NCI-H2171 (cell line): ENCODE measurements at places on chromosomes 13 and 19.

GRCh38 chr13:44403461-44404056, 29.9 kb downstream of the SERP2 start:
- no peak for DNase-seq

- no peak for DNase-seq
These were observed 103.9 kb upstream of the DIAPH3 start for GRCh38 chr13:60267498-60268202.

- DNase-seq, result no peak
These were observed 13.4 kb upstream of the ERFL start for GRCh38 chr19:41941410-41942202.

GRCh38 chr19:46487802-46488445, 7.7 kb downstream of the PNMA8B start:
- DNase-seq, result peak; percentile 49

GRCh38 chr13:94232956-94233355, 246.5 kb downstream of the DCT start:
- DNase-seq, result no peak

GRCh38 chr19:14369399-14370168, 11.7 kb upstream of the ADGRE5 start:
- no peak for DNase-seq

GRCh38 chr19:51323481-51324166, 12.2 kb downstream of the IGLON5 start:
- no peak for DNase-seq

DNA sequence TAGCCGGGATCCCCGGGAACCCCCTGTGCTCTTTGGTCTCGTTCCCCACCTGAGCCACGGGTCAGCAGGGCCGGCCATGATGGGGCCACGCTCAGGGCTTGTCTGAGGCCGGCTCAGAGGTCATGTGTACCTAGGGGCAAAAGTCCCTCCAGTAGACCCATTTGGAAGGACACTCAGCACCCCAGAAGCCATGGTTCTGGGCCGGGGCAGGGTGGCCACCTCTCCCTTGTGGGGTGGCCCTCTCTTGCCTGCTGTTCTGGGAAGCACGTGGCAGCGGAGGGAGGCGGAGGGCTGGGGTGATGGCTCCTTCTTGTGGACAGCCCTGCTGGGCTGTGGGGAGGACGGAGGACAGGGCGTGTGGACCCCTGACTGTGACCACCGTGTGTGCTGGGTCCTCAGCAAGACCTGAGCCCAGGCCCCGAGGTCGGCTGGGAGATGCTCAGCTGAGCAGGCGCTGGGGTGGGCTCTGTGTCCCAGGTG, 6.4 kb upstream of the PEAK3 start:
- DNase-seq, result no peak

- DNase-seq, result no peak
These were observed 1647.6 kb upstream of the SPRY2 start for GRCh38 chr13:81988567-81988966.

GRCh38 chr13:52356327-52356726, 49.6 kb downstream of the THSD1 start:
- no peak for DNase-seq

GRCh38 chr13:57925250-57925649, 293.7 kb downstream of the PCDH17 start:
- DNase-seq, result no peak

DNA sequence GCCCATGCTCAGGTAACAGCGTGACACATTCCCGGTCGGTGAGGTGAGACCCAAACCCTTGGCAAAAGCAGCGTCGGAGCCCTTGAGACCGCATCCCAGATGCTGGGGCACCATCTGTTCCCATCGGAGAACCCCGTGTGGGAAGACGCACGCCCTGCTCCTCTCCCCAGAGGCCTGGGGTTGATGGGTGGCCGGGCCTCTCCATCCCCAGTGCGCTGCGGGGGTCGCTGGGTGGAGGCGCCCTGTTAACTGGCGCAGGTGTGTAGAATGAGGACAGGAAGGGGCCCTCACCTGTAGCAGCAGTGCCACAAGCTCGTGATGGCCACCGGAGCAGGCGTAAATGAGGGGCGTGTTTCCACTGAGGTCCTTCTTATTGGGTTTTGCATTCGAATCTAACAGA, 24.6 kb downstream of the PDCD5 start:
- peak; percentile 57 for DNase-seq

DNA sequence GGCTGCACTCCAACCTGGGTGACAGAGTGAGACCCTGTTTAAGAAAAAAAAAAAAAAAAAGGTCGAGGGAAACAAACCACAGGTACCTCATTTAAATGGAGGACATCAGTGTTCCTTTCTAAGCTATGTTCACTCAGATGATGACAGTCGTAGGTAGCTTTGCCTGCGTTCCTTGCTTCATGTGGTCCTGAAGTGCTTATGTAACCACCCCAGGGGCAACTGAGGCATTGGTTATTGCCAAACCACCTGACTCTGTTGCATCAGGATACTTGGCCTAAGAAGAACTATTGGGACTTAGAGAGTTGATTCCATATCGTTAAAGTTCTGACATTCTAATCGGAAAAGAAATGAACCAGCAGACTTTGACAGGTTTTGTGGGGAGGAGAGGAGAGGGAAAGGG, 51.7 kb downstream of the SPATA13 start:
- no peak for DNase-seq

DNA sequence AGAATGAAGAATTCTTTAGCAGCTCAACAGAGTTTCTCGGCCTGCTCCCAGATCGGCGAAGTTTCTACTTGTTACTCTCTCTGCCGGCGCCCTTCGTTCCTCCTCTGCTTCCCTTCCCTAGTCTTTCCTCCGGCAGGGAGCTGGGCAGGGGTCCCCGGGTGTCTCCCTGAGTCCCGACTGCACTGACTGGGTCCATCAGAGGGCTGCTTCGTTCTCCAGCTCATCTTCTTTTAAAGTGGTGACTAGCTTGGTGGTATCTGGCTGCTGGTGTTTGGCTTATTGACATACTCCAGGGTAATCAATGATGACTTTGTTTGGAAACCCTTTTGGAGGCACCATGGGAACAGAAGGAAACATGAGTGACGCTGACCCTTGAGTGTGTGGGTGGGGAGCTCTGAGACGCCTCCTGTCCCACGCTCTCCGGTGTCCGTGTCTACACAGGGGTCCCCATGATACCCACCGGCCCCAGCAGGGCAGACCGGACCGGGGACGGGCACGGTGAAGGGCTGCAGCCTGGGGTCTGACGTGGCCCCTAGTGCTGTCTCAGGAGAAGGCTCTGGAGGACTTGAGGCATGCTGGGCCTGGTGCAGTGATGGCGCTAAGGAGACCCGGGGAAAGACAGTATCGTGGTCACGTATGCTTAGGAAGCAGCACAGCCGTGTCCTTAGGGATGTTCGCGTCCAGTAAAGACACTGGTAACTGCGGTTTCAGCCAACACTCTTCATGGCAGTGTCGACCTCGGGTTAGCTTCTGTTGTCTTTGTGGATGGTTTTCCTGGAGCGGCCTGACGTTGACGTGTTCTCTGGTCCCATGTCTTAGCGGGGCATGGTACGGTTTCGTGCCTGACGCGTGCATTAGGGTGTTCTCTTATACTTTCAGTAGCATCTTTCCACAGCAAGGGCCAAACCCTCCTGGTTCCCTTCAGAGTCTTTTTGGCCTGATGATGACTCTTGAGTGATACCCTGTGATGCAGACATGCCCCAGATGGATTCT, 23.8 kb downstream of the NAXD start:
- DNase-seq, result no peak

GRCh38 chr13:23674795-23675640, 104.8 kb downstream of the TNFRSF19 start:
- DNase-seq, result no peak

DNA sequence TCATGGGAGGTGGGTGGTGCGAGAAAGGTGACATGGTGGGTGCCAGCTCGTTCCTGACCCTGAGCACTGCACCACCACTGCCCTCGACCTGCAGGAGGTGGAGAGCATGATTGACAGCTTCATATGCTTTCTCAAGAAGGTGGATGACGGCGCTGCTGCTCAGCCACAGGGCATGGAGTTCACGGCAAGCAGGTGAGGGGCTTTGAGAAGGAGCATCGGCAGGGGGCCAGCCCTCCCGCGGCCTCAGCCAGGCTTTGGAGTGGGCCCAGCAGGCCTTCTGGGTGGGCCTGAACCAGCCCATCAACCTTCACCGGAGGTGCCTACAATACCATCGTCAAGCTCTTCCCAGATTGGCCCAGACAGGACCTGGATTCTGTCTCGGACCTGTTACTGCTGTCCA, 18.9 kb upstream of the ZNF14 start:
- DNase-seq, result no peak

GRCh38 chr19:43482193-43482592, 16.8 kb upstream of the LYPD3 start:
- DNase-seq, result no peak

DNA sequence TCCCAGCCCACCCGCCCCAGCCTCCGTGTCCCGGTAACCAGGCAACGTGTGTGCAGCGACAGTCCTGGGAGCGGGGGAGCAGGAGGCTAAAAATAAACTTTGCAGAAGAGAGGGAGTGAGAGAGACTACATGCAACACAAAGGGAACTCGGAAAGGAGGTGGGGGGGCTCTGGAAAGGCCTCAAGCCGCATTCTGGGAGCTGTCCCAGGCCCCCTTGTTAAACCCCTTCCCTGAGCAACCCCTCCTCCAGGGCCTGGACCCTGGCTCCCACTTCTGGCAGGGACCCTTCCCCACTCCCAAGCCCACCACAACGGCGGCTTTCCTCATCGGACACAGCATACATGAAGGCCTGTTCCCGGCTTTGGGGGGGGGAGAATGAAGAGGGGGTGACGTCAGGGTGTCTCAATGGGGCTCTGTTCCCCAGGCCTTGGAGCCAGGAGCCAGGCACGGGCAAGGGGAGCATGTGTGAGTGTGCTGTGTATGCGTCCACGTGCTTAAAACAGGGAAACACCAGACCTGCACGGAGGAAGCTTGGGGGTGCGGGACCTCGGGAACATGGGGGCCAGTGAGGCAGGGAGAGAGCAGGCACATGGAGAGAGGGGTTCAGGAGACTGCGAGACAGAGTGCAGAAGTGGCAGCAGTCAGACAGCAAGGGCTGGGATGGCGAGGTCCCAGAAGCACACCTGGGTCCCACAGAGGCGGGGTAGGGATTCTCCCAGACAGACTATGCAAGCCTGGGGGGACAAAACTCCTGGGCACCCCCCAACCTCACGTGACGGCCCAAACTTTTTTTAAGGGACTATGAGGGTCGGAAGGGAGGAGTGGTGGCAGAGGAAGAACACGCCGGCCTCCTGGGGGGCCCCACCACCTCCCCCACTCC, 2.3 kb downstream of the ERF start:
- no peak for DNase-seq

DNA sequence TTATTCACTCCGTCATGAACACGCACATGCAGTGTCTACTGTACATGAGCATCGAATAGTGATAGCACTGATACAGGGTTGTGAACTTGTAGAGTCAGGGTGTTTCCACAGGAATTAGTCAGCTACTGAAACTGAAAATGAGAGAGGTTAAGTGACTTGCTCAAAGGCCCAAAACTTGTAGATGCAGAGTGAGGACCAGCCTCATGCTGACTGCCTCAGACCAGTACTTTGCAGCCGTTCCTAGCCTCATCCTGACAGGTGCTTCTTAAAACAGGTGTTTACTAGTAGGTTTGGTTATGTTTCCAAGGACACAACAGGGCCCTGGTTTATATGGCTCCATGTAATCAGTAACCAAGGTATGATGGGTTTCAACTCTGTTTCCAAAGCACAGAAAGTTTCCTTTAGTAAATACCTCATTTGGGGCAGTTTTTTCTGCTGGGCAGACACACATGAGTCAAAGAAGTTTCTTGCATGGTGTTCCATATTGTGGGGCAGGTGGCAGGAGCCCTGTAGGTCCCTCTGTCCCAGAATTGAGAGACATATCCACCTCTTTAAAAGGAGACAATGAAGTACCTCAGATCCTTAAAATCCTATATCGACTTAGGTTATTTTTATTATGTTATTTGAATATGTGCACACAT, 16.0 kb downstream of the FGF9 start:
- no peak for DNase-seq

DNA sequence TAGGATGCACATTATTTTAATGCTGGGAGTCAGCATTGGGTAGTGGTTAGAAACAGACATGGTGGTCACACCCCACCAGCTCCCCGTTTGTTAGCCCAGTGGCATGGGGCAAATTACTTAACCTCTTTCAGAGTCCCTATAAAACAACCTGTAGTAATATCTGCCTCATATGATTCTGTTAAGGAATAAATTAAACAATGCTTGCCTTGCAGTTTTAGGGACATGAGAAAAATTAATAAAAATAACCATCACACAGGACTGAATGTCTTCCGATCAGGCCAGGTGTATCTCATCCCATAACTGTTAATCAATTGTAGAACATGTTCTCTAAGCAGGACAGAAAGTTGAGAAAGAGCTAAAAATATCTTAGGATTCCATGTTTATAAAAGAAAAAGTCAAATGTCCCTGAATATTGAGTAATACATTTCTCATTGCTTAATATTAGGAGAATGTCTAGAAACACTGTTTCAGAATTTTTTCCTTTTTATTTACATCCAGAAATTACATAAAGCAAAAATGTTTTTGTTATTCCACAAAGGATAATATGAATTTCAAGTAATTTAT, 196.5 kb downstream of the GPC6 start:
- DNase-seq, result no peak

GRCh38 chr13:48770372-48770771, 116.6 kb downstream of the CYSLTR2 start:
- no peak for DNase-seq

DNA sequence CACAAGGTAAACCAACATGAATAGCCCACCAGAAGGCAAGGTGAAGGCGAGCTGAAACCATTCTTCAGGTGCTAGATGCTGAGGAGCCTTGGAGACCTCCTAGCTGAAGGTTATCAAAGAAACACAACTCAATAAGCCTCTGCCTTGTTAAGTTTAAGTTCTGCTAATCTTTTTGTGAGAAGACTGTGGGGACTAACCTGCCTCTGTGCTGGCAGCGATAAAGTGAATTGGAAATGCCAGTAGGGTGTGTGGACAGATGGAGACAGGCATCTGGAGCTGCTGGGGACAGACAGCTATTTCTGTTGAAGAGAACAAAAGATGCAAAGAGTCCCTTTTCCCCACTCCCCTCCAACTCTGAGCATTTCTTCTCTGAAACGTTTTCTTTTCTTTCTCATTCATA, 33.5 kb upstream of the FLT1 start:
- DNase-seq, result no peak

GRCh38 chr19:45564131-45564780, 20.3 kb downstream of the OPA3 start:
- DNase-seq, result peak; percentile 81

- no peak for DNase-seq
These were observed 307.2 kb downstream of the TEX29 start for GRCh38 chr13:111627596-111627995.

DNA sequence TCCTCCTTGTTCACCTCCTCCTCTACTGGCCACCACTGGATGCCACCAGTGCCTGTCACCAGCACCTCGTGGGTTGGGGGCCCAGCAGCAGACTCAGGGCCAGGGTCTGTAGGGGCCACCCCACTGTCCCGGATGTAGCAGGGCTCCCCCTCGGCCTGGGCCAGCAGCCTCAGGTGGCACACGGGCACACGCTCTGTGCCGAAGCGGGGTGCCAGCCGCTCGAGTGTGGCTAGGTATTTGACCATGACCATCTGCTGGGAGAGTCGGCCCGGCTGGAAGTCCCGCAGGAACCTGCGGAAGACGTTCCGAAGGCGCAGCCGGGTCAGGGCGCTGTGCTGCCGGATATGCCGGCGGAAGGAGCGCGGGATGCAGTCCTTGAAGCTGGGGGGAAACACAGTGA, 14.9 kb downstream of the TYK2 start:
- DNase-seq, result no peak
